ENCODE measurements at places on chromosomes 6 and 20. TPM values are rescaled to one million over a fixed set of nuclear protein-coding genes. Genes with fewer than 3 reads are reported as not detected.

The MUCL3 gene
- total RNA-seq: not detected

The FAM162B gene
- 5.1 TPM for total RNA-seq

DNA sequence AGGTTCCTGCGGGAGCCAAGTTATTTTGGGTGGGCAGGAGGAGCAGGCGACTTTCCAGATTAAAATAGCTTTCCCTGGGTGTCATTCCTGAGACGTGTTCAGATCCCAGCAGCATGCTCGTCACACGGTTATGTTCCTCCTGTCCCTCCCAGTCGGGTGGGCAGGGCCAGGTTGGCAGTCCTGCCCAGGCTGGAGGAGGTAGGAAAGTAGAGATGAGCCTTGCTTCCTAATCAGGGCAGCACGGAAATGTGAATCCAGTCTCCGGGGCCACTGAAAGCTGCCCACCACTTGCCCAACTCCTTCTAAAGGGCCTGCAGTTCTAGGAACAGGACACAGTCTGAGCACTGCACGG, 137.0 kb downstream of the MRPL14 start:
- peak; percentile 25 for DNase-seq

DNA sequence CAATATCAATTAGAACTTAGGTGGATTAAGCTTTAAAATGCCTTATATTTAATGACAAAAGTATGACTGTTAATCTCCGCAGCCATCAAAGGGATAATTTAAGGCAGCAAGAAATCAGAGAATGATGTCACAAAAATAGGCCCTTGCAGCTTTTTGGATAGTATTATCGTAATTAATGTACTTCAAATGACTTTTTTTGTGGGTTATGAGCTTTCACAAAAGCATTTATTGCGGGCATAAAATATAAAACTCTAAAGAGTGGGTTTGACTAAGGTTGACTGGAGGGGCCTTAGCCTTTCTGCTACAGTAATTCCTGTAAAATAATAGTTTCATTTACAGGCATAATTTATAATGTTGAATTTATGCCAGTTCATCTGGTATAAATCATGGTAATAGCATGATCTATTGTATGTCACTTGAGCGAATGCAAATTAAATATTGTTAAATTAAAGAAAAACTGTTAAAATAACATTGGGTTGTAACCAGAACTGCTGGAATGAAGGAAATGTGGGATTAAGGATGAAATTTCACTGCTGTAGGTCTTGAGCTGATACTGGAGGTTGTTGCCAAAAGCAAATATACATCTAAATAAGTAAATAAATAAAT, 78.5 kb upstream of the ZFP64 start:
- DNase-seq: peak; percentile 27

DNA sequence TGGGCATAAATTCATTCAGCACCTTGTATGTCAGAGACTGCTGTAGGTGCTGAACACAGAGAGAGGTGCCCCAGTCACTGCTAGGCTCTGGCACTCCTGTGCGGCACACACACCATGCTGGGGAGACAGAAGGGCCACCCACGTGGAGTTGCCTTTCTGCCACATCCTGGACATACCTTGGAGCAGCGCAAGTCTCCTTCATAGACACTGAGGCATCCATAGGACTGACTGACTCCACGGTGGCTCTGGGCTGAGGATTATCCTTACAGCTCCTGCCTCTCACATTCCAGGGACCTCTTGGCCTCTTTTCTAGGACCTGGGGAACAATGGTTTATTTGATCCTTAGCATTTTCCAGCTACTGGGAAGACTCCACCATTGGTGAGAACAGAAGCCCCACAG, 26.0 kb upstream of the SLC22A23 start:
- no peak for DNase-seq

DNA sequence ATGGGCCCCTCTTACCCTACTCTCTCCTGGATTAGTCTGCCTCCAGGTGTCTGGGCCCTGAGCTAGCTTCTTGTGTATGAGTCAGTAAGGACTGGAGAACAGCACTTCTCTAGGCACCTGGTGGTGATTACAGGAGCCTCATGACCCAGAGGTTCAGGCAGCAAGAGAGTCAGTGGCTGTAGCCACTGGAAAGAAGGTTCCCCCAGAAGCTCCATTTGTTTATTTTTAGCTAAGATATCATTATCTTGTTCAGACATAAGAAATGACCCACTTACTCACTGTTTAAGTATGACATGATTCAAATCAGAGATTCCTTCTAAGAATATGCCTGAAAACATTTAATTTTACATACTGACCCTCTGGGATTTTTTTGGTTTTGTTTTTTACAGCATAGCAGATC, 23.6 kb upstream of the SLC4A11 start:
- DNase-seq: no peak

Data from skin of body (tissue), 3 donors.